ENCODE measurements at places on chromosomes 6 and 20.

DNA sequence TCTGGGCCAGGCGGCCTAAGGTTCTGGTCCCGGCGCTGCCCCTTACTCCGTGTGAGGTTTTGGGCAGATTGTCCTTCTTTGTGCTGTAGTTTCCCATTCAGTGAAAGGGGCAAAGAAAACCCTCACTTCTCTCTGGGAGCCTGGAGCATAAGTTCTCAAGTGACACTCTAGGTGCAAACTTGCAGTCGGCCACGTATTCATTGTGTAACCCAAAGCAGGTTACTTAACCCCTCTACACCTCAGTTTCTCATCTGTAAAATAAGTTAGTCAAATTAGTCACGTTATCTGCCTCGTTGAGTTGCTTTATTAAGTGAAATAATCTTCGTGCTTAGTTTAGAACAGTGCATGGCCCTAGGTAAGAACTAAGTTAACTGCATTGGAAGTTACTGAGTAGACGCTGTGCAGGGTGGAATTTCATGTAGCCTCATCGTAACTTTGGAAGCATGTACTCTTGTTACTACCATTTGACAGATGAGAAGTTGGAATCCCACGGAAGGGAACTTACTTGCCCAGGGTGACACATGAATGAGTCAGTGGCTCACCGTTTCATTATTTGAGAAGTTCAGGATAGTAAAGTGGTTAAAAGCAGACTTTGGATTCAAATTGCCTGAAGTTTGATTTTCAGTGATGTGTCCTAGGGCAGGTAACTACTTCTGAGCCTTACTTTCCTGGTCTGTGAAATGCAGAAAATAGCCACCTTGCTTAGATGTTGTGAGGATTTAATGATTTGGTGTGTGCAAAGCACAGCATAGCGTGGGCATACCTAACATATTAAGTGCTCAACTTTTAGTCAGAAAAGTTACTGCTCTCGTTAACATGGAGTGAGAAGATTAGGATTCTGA lies 556 bp upstream of the MROH8 start:
- DNase-seq: no peak

- DNase-seq: no peak
These were observed 1.5 kb upstream of the ARFGEF2 start for GRCh38 chr20:48919882-48920526.

DNA sequence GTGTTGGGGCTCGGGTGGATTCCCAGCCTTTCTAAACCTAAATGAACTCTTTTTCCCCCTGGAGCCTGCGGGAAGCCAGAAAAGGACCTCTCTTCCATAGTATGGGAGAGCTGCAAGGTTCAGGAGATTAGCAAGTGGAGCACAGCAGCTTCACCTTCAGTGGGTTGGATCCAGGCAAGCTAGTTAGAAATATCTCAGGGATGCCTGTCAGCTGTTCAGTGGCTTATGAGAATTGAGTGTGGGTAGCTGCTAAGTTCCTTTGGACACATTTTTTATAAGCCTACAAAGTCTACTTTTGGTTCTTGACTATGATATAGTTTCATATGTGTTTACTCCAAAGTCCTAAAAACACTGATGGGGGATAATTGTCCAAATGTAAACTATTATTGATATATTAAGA lies 642.1 kb downstream of the EPM2A start:
- DNase-seq: no peak

GRCh38 chr20:20226554-20226953 lies 141.3 kb upstream of the INSM1 start:
- no peak for DNase-seq

DNA sequence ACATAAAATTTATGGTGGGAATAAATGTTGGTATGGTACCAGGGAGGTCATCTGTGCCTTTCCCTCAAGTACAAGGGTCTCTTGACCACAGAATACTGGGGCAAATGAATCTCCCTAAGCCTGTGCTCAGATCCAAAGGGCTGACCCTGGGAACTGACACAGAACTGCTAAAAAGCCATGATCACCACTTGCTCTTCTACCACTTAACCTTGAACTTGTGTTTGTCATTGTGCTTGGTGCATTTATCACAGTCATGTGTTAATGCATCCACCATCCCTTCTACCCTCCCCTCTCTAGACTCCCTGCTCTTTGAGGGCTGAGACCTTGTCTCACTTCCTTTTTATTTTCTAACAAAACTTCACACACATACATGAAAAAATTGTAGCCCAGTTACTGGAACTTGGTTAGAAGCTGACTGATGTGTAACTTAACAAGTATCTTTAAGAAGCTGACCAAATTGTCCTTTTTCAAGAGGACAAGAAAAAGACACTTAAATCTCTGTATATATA lies 46.1 kb upstream of the PBOV1 start:
- no peak for DNase-seq

GRCh38 chr6:35370785-35371493 lies 28.6 kb downstream of the PPARD start:
- DNase-seq: no peak

DNA sequence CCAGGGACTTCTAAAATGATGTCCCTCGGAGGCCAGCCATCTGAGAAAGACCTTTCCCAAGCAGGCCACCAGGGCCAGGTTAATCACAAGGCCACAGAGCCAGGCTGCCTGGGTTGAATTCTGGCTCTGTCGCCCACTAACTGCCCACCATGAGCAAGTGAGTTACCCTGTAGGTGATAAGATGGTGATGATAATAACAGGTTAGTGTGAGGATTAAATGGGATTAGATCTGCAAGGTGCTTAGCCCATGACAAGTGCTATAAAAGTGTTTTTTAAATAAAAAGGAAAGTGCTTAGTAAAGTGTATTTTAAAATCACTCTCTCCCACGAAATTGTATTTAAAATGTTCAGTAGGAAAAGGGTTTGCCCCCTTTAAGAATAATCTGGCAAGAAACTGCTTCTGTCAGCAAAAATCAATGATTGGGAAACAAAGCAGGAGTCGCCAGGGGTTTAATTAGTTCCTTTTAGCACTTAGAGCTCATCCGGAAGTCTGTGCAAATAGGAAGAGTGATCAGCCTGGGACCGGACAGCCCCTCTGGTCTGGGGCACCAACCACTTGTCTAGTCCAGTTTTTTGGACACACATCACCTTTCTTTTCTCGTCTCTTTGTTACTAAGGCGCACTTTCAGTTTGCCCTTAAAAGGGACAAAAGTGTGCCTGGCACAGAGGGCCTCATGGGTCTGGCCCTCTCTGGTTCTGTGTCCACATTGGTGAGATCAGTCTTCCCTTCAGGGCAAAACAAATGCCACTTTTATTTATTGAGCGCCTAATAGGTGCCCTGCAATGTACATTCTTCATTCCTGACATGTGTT lies 150.4 kb downstream of the GRM4 start:
- DNase-seq: no peak

DNA sequence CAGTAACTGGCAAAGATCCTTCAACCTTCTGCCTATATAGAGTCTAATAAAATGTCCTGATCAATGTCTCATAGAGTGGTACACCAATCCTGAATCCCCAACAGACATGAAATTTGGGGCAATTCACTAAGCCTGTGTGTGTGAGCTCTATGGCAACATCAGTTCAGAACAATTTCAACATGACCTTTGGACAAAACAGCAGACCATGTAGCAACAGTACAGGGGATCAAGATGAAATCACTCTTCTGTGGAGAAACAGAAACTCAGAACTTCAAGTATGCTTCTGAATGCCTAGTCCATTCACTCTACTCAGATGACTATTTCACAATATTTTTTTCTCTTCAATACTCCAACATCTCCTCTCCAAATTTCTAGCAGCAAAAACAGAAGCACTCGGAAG lies 49.1 kb upstream of the OPRM1 start:
- no peak for DNase-seq

DNA sequence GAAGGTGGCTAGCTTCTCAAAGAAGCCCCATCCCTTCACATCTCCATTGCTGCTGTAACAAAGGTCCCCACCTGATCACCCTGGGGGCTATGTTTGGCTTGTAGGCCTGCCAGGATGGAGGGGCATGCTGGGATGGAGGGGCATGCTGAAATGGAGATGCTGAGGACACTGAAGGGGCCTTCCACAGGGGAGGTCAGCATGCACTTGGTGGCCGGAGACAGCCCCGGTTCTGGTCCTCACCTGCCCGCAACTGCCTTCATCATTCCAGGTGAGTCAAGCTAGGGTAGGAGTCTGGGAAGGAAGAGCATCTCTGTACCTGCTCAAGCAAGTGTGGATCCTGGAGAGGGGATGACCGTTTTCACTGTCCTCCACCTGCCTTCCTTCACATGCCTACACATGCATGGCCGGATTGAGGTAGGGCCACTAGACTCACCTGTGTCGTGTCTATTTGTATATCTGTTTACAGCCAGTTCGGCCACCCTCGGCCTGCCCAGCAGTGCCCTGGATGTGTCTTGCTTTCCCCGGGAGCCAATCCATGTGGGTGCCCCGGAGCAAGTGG lies 6.0 kb downstream of the L3MBTL1 start:
- no peak for DNase-seq

- no peak for DNase-seq
These were observed 42.3 kb downstream of the QRSL1 start for GRCh38 chr6:106671651-106672050.

Measured in activated T-cell treated with anti-CD3 and anti-CD28 coated beads, Interleukin-2, amount 50 U/mL, for 1 hour (primary cell).